HepG2 (cell line): ENCODE measurements at places on chromosomes 4 and X.

GRCh38 chrX:148600131-148600530 is 99.7 kb downstream of the AFF2 start:
- DNase-seq = no peak

- no peak for DNase-seq
Observed at GRCh38 chr4:84530871-84531270, 31.8 kb upstream of the NKX6-1 start.

GRCh38 chrX:37349221-37350033 is at the start of gene PRRG1:
PRRG1 (plus strand) TSS chrX:37349364; CDS start chrX:37406250, 56,886 bp downstream.
- peak; percentile 67 for DNase-seq

DNA sequence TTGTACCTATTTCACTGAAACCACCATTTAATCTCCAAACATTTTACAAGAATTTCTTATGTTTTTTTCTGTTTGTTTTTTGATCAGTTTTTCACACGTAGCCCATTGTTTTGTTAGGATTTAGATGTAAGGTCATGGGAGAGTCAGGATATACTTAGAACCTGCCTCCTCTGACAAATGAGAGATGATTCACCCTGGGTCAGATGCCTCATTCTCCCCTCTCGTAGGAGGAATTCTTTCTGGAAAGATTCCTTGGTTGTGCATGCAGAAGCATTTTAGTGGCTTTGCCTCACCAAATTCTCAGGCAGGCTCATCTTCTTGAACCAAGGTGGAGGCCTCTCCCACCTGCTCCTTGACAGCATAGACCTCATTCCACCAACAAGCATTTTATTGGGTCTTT is 599.3 kb downstream of the SPRY1 start:
- no peak for DNase-seq

DNA sequence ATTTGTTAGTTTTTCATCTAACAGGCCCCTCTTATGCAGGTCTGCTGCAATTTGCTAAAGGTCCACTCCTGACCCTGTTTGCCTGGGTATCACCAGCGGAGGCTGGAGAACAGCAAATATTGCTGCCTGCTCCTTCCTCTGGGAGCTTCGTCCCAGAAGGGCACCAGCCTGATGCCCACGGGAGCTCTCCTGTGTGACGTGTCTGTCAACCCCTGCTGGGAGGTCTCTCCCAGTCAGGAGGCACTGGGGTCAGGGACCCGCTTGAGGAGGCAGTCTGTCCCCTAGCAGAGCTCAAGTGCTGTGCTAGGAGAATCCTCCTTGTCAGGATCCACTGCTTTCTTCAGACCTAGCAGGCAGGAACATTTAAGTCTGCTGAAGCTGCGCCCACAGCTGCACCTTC is 30.5 kb downstream of the ATRX start:
- DNase-seq = no peak

DNA sequence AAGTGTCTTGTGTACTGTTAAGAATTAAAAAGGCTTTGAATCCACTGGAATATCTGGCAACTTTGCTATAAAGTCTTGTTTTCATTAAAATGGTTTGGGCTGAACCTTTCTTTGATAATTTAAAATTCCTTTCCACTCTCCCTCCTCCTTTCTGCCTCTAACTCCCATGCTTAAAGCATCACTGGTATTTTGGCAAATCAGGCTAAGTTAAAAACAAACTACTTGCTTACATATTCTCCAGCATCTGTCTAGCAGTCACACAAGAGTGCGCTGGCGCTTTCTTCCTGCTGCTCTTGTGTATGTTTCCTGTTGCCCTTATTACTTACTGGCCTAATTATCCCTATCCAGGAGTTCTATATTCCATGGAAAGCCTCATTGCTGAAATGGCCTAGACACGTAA is 136.6 kb downstream of the VEGFC start:
- no peak for DNase-seq

GRCh38 chrX:10156199-10157031 is at the start of gene CLCN4:
CLCN4 (plus strand) TSS chrX:10156975; CDS start chrX:10185033, 28,058 bp downstream.
- peak; percentile 67 for DNase-seq

DNA sequence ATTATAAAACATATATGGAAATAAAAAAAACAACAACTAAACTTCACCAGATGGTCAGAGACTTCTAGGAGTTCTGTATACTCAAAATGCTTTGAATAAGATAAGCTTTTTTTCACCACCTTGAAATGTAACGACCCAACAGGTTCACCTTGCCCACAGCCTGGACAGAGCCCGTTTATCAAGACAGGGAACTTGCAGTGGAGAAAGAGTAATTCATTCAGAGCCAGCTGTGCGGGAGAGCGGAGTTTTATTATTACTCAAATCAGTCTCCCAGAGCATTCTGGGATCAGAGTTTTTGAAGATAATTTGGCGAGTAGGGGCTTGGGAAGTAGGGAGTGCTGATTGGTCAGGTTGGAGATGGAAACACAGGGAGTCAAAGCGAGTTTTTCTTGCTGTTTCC is 38.5 kb downstream of the AGA start:
- DNase-seq = no peak

DNA sequence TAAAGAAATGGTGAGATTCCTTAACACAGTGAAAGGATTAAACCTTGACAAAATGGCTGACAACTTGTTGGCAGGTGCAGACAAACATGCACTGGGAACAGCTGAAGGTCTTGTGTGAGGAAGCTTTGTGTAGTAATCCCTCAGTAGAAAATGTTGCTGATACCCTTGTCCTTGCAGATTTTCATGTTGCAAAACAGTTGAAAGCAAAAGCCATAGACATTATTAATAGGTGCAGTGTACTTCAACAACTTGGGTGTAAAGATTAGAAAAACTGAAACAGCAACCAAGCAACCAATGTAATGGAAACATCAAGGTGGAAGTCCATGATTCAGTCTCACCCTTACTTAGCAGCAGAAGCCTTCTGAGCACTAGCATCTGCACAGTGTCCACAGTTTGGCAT is 29.8 kb downstream of the UGT2B7 start:
- DNase-seq = no peak

GRCh38 chr4:25117274-25117673 is 43.0 kb downstream of the SEPSECS start:
- no peak for DNase-seq

GRCh38 chr4:1843852-1844251 is 12.1 kb downstream of the LETM1 start:
- DNase-seq = no peak

DNA sequence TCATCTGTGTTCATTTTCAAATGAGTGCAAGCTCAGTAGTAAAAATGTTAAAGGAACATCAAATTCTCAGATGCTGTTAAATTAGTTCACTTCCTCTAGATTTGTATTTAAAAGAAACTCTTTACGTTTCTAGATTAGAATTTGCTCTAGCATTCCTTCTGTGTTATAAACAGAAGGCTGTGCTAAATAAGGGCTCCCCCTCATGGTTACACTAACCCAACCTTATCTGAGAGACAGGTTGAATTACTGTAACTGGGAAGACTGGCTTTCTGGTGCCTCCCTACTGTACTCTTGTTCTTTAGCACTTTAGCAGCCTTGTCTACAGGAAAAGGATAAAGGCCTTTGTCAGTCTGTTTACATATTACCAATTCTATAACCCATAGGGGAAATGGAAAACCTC is 56.8 kb downstream of the RXFP1 start:
- DNase-seq = peak; percentile 5

- DNase-seq = no peak
Observed at GRCh38 chr4:56330691-56331090, 56.6 kb downstream of the AASDH start.

GRCh38 chr4:127055357-127055756 is 577.4 kb upstream of the INTU start:
- DNase-seq = no peak

DNA sequence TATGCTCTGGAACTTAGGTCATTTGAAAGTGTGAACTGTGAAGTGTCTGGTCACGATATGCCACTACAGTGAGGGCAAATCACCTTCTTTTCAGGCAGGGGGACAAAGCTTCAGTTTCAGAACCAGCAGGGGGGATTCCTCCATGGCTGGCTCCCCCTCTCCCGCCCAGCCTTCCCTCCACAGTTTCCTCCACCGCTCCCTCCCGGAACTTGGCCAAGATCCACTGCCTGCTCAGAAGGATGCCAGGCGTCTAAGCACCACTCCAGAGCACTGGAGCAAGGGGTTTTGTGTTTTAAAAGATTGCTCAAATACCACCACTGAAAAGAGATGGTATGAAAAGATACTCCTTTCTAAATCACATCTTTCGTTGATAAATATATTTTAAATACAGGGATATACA is 126.9 kb downstream of the ELOVL6 start:
- no peak for DNase-seq

DNA sequence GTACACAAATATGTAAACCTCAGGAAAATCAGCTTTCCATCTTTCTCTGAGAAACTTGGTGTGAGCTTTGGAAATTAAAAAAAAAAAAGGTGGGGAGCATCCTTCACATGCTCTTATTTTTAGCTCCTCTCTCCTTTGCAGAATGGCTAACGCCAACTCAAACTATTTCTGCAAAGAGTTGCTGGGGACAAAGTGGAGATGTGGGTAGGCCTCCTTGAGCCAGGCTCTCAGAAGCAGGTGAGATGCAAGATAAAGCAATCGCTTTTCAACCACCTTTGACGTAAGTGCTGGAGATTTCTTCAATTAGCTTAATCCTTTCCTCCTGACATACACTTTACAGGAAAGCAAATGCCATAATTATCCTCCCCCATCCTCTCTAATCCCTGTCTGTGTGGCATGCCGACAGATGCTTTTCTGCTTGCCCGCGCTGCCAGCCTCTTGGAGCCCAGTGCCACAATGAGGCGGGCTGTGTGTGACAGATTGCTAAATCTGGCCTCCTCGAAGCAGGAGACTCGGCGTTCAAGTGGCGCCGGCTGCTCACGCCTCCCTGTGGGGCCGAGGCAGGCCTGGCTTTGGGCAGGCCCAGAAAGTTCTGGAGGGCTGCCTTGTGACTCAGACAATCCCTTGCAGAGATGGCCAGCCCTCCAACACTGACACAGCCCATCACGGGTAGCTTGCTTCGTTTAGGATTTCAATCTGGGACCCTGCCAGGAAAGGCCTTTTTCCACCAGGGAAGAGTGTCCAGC is 64.9 kb upstream of the SOD3 start:
- DNase-seq = no peak

GRCh38 chr4:41526628-41527027 is 11.3 kb upstream of the LIMCH1 start:
- no peak for DNase-seq

- no peak for DNase-seq
Observed at GRCh38 chrX:3678328-3678727, 35.1 kb downstream of the PRKX start.
